ENCODE measurements at places on chromosomes 3 and 15. TPM values are rescaled to one million over a fixed set of nuclear protein-coding genes. Genes with fewer than 3 reads are reported as not detected.

TAGLN3 gene
- total RNA-seq = not detected

NR2E3 gene
- total RNA-seq = 0.38 TPM

SCAANT1 gene
- total RNA-seq = not detected

SERINC4 gene
- 0.05 TPM for total RNA-seq

IL16 gene
- not detected for total RNA-seq

TUBGCP5 gene
- total RNA-seq = 20.0 TPM

WDR72 gene
- 5.5 TPM for total RNA-seq

OR5K2 gene
- not detected for total RNA-seq

PEAK1 gene
- 9.3 TPM for total RNA-seq

HTR3E gene
- total RNA-seq = not detected

USP50 gene
- total RNA-seq = not detected

PEX5L gene
- not detected for total RNA-seq

GCNT3 gene
- 149 TPM for total RNA-seq

POPDC2 gene
- total RNA-seq = 0.18 TPM

CCDC39 gene
- not detected for total RNA-seq

RARRES1 gene
- total RNA-seq = 7.3 TPM

A4GNT gene
- total RNA-seq = not detected

All from A549 treated with CpdA at 1 μM for 4 hours (cell line).